ENCODE measurements at places on chromosomes 11 and 22.
A peak's percentile ranks its signal among the peaks of the same experiment; 100 is the strongest.

GRCh38 chr11:1870326-1870696 is 17.4 kb downstream of the LSP1 start:
- DNase-seq = no peak

- DNase-seq = no peak
Measured at GRCh38 chr11:117298195-117298594, 7.0 kb downstream of the BACE1-AS start.

- DNase-seq = no peak
Measured at GRCh38 chr11:134372961-134373360, 39.1 kb downstream of the B3GAT1 start.

GRCh38 chr11:17389211-17389956 is 925 bp upstream of the KCNJ11 start:
- DNase-seq = peak; percentile 80

- no peak for DNase-seq
Measured at GRCh38 chr11:110935018-110935640, 222.9 kb upstream of the ARHGAP20 start.

DNA sequence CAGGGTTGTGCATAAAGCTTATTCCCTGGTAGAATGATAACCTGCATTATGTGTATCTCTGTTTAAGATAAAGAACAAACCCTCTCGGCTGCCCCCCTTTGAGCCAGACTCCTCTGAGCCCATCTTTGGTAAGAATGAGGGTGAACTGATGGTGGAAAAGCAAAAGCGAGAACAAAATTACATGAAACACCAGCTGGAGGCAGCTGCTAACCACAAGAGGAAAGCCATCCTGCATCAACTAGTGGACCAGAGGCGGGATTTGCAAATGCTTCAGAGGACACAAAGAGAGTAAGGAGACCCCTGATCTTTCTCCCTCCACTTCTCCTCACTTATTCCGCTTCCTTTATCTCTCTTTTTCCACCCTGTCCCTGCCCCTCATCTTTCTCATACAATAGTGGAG is 40.3 kb downstream of the CCDC81 start:
- no peak for DNase-seq

GRCh38 chr22:34489861-34490260 is 569.6 kb upstream of the LARGE1 start:
- no peak for DNase-seq

- no peak for DNase-seq
Measured at GRCh38 chr11:62505059-62505439, 41.6 kb downstream of the AHNAK start.

- DNase-seq = no peak
Measured at GRCh38 chr22:24455039-24455438, 27.6 kb downstream of the ADORA2A start.

DNA sequence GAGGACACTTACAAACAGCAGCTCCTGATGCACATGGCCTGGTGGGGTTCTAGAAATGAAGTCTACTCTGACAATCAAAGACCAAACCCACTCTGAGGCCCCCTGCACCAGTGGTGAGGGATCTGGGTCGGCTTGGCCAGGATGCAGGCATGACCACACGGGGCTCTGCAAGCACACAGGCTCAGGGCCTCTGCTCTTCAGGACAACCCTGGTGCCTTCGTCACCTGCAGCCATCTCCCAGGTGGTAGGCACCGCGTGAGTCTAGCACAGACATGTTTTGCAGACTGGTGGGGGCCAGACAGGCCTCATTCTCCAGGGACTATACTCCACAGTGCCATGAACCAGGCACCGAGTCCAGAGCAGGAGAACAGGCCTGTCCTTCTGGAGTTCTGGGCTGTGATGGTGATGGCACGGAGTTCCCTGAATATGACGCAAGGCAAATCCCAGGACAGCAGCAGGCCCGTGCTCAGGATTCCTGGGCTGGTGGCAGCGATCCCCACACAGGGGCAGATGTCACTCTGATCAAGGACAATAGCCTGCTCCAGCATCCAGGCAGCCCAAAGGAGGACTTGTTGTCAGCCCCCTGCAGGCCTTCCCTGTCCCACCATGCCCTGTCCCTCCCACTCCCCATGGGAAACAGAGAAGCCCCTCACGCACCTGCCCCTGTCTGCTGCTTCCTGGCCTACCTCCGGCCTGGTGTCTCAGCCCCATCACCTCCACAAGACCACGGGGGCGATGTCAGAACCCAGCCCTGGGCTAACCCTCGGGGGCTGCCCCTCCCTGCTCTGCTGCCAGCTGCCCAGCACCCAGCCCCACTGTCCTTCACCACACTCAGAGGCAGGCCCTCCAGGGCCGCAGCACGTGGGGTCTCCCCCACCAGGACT is 36.1 kb downstream of the GNB1L start:
- DNase-seq = no peak

DNA sequence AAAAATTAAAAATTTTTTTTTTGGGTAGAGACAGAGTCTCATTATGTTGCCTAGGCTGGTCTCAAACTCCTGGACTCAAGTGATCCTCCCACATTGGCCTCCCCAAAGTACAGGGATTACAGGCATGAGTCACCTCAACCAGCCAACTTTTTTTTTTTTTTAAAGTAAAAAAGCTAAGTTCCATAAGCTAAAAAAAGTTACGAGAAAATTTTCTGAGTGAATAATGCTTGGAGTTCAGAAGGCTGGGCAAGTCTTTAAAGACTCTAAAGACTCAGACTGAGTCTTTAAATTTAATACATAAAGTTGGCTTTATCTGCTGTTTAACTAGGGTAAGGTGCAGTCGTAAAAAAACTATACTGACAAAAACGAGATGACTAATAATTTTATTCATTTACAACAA is 5.6 kb downstream of the DDX6 start:
- no peak for DNase-seq

DNA sequence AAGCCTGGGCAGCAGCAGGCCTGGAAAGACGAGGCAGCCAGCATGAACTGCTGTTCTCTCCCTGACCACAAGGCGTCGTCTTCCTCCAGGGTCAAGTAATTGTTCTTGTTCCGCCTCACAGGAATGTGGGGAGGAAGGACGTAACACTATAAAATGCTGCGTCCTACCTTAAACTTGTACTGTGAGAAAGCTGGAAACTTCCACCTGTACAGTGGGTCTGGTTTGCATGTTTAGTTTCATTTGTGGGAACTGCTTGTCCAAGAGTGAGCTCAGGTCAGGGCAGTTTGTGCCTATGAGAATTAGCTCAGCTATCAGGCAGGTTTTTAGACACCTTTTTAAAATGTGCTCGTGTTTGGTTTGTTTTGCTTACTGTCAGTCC is 55.2 kb downstream of the PANX1 start:
- DNase-seq = peak; percentile 5

- no peak for DNase-seq
Measured at GRCh38 chr22:35705141-35705540, 12.5 kb upstream of the APOL5 start.

GRCh38 chr11:124762624-124763155 is 600 bp upstream of the ESAM start:
- no peak for DNase-seq

DNA sequence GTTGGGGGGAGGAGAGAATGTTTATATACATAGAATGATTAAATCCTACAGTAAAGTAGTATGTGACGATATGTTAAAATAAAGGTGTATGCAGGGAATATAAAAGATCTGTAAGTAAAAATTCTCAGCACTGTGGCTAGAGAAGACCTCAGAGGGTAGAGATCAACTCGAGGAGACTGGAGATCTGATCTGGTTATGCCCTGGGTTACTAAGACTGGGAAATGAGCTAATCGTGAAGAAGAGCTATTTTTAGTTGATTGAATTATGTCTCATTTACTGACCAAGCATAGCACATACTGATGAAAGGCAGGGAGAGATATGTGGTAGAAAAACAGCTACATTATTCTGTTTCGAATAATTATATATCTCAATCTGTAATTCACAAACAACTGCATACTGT is 42.8 kb upstream of the ALKBH3 start:
- DNase-seq = no peak

GRCh38 chr11:75195167-75195962 is 44.5 kb downstream of the SLCO2B1 start:
- DNase-seq = no peak

GRCh38 chr22:36894266-36894665 is 19.2 kb upstream of the CSF2RB start:
- no peak for DNase-seq

- no peak for DNase-seq
Measured at GRCh38 chr11:34560511-34560910, 46.9 kb upstream of the ELF5 start.

GRCh38 chr11:76391021-76391420 is 9.9 kb downstream of the GVQW3 start:
- no peak for DNase-seq

GRCh38 chr11:70064008-70064725 is 13.9 kb upstream of the ANO1 start:
- no peak for DNase-seq

- no peak for DNase-seq
Measured at GRCh38 chr11:119744577-119744976, 15.6 kb upstream of the NECTIN1 start.

- DNase-seq = peak; percentile 9
Measured at GRCh38 chr22:40436505-40437431, 66.4 kb downstream of the SGSM3 start.

- DNase-seq = no peak
Measured at GRCh38 chr22:17570851-17571631, 7.7 kb downstream of the SLC25A18 start.

DNA sequence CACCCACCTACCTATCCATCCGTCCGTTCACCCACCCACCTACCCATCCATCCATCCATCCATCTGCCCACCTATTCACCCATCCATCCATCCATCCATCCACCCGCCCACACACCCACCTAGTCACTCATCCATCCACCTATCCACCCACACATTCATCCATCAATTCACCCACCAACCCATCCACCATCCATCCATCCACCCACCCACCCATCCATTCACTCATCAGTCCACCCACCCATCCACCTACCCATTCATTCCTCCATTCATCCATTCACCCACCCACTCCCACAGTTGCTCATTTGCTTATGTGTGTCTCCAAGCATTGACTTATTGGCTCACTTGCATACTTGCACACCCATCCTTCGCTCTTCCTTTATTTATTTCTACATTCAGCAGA is 50.1 kb downstream of the MYO7A start:
- DNase-seq = no peak

- DNase-seq = no peak
Measured at GRCh38 chr11:72759468-72759985, 7.3 kb upstream of the ARAP1 start.

- no peak for DNase-seq
Measured at GRCh38 chr11:2515401-2516275, 70.8 kb downstream of the KCNQ1 start.

DNA sequence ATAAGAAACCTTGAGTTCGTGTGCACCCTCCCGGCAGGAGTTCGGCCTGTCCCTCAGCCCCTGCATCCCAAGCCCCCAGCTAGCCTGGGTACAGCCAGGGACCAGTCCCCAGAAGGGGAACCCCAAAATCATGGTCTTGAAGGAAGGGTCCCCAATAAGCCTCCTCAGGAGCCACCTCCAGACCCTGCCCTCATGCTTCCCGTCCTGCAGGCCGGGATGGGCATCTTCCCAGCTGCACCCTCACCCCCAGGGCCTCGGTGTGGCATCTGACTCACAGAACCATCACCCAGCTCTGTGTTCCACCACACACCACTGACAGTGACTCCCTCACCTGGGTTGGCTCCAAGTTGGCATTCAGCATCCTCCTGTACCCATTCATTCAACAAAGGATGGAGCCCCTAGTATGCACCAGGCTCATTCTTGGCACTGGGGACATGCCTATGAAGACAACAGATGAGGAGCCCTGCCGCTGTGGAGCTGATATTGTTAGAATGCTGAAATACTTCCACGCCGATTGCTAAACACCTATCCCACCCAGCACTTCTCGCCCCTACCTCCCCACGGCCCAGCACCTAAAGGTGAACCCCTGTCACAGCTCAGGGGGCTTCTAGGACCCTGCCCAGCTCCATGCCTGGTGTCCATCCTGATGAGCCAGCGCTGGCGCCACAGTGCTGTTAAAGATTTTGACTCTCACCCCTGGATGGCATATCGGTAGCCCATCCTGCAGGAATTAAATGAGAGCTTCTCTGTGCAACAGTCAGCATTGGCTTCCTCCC is 77.8 kb downstream of the BUD13 start:
- no peak for DNase-seq

GRCh38 chr11:112315057-112315720 is 54.5 kb upstream of the PLET1 start:
- DNase-seq = no peak

- no peak for DNase-seq
Measured at GRCh38 chr11:10648871-10649270, 44.7 kb downstream of the IRAG1 start.

DNA sequence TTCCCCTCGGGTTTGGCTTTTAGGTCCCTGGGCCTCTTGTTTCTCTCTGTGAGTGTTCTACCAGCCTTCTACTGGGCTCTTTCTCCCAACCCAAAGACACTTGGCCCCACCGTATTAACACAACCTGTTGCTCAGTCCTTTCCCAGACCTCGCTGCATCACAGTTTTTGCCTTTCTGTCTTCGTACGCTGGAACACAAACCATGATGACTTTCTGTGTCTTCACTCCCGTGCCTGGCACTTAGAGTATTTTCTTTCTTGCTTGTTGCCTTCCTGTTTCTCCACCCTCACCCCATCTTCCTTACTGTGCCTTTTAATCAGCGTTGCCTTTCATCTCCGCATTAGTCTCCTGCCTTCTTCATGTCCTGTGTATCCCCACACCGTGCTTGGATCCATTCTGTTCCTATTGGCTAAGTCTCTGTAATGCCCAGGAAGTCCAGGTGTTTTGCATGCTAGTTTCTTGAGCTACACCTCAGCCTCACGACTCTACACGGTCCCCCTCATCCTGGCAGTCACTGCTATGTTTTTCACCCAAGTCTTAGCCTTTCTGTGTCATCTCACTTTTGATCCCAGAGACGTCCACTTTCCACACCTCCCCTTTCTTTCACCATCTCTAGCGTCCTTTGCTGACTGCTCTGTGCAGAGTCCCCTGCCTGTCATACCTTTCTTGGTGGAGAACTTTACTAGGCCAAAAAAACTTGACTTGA is 1.6 kb downstream of the MARK2 start:
- no peak for DNase-seq

DNA sequence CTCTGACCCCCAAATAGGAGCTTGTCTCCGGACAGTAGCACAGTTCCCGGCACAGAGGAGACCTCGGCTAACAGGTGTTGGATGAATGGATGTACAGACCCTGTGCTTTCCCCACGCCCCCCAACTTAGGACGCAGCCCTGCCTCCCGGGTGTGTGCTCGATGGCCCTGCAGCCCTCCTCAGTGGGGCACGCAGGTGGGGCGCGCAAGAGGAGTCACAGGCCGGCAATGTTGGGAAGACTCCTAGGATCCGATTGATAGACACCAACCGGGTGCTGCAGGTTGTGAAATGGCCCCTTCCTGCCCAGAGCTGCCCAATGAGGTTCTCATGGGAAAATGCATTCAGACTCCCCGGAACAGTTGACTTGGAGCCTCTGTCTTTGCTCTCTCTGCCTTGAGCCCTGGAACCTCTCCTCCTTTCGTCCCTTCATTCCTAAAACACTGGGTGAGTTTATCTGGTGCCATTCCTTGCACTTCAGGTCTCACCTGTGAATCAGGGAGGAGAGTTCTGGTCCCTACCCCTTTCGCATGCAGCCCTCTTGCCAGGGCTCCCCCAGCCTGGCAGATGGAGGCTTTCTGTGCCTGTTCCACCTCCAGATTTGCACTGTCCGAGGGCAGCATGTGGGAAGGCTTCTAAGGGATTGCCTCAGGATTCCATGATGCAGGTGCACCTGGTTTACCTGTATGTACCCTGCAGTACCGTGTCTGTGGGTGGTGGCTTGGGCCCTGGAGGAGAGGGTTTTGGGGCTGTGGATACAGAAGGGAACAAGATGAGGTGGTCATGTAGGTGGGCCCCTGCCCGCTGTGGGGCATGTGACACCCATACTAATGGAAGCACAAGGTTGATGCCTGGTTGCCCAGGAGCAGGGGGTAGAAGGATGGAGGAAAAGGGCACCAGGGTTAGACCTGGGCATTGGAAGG is 1.2 kb downstream of the MICALL1 start:
- DNase-seq = no peak
